Thymus (tissue), 14 donors: ENCODE measurements at places on chromosomes 4 and X. TPM values are rescaled to one million over a fixed set of nuclear protein-coding genes. Genes with fewer than 3 reads are reported as not detected.
A peak's percentile ranks its signal among the peaks of the same experiment; 100 is the strongest.

The PWWP3B gene
- polyA plus RNA-seq = 0.07 TPM

The SYTL4 gene
- 2.1 TPM for polyA plus RNA-seq

DNA sequence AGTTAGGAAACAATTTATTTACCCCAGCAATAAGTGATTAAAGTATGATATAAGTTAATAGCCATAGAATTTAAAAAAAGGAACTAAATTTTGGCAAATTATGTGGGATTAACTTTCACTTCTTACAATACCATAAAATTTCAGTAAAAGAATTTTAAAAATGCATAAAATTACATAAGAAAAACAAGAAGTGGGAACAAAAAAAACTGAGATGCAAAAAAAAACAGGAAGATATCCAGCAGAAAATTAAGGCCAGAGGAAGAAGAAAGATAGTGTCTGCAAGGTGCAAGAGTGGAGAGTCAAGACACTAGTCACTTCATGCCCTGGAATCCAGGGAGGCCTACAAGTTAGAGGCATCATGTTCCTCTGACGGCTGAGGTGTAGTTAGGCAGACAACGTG is 184.2 kb downstream of the GASK1B start:
- H3K27me3 ChIP-seq = no peaks in the 10 kb centered on the region
- H3K36me3 ChIP-seq = no peaks in the 10 kb centered on the region
- no peak overlapping the region for H3K27ac ChIP-seq
- H3K4me3 ChIP-seq = no peak overlapping the region
- H3K4me1 ChIP-seq = no peaks in the 10 kb centered on the region

DNA sequence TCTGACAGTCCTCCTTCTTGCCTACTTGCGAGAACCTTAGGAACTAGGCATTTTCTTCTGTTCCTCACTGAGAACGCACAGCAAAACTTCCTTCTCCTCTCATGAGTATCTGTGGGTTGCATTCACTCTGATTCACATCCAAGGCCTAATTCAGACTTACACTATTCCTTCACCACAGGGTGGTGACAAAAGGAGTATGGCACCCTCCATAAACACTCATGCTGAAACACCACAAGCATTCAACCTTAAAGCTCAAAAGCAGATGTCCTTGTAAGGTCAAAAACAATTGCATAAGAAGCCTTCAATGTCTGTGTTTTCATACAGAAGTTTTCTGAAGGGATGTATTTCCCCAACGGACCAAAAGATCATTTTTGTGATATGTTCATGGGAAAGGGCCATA is 147.3 kb downstream of the CORIN start:
- DNase-seq = no peak
- H3K27me3 ChIP-seq = no peaks in the 10 kb centered on the region
- H3K27ac ChIP-seq = no peak overlapping the region
- H3K4me1 ChIP-seq = no peaks in the 10 kb centered on the region

- H3K36me3 ChIP-seq = no peaks in the 10 kb centered on the region
- H3K27ac ChIP-seq = no peak overlapping the region
- H3K27me3 ChIP-seq = no peaks in the 10 kb centered on the region
- H3K4me1 ChIP-seq = no peaks in the 10 kb centered on the region
- no peak for DNase-seq
- no peak overlapping the region for H3K4me3 ChIP-seq
These were observed 161.8 kb upstream of the PCDH18 start for GRCh38 chr4:137694138-137694537.

DNA sequence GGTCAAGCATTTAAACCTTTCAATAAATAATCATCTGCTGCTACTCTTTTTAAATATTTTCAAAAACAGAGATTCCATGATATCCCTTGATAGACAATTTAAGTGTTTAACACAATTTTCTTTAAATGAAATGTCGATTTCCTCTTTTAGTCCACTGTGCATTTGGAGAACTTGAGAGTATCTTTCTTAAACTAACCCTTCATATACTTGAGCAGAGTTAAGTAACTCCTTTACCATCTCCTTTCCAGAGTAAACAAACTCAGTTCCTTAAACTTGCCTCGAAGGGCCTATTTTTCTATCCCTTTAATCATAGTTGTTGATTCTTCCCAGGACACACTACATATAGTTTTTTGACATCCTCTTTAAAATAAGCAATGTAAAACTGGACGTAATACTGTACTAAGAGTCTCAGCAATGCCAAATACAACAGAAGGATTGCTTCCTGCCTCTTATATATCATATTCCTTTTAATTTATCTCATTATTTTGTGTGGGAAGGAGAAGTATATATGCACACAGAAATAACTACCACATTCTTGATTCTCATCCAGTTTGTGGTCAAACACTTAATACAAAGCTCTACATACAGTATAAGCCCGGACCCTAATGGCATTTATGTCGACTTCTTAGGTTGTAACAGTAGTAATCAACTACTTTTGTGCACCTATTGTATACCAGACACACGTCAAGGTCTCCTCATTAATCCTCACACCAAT is 22.8 kb downstream of the RAB28 start:
- no peak overlapping the region for H3K4me3 ChIP-seq
- DNase-seq = no peak
- H3K27ac ChIP-seq = no peak overlapping the region
- no peaks in the 10 kb centered on the region for H3K36me3 ChIP-seq

- H3K27me3 ChIP-seq = no peaks in the 10 kb centered on the region
- no peaks in the 10 kb centered on the region for H3K4me1 ChIP-seq
- no peak overlapping the region for H3K4me3 ChIP-seq
- DNase-seq = no peak
- no peak overlapping the region for H3K27ac ChIP-seq
- no peaks in the 10 kb centered on the region for H3K36me3 ChIP-seq
These were observed 27.1 kb downstream of the PDLIM3 start for GRCh38 chr4:185508181-185508580.

DNA sequence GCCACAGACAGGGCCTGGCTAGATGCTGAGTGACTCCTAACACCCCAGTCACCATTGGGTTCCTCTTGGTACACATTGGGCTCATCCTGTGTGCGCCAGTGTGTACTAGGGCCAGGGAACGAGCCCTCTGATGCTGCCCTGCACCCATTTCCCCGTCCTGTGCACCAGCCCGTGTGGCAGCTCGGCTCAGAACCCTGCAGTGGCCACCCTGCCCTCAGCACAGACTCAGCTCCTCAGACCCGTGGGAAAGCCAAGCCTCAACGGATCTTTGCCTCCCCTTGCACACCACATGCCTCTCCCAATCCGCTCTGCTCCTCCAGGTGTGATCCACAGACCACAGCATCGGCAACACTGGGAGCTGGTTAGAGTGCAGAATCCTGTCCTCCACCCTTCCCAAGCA is 38.6 kb downstream of the EVC start:
- no peak overlapping the region for H3K4me3 ChIP-seq
- DNase-seq = no peak
- H3K36me3 ChIP-seq = no peaks in the 10 kb centered on the region
- no peaks in the 10 kb centered on the region for H3K27me3 ChIP-seq
- no peaks in the 10 kb centered on the region for H3K4me1 ChIP-seq
- no peak overlapping the region for H3K27ac ChIP-seq

GRCh38 chr4:2946812-2947600 is 16.2 kb downstream of the NOP14 start:
- DNase-seq = no peak
- no peak overlapping the region for H3K4me3 ChIP-seq
- no peaks in the 10 kb centered on the region for H3K27me3 ChIP-seq
- H3K4me1 ChIP-seq = no peaks in the 10 kb centered on the region

DNA sequence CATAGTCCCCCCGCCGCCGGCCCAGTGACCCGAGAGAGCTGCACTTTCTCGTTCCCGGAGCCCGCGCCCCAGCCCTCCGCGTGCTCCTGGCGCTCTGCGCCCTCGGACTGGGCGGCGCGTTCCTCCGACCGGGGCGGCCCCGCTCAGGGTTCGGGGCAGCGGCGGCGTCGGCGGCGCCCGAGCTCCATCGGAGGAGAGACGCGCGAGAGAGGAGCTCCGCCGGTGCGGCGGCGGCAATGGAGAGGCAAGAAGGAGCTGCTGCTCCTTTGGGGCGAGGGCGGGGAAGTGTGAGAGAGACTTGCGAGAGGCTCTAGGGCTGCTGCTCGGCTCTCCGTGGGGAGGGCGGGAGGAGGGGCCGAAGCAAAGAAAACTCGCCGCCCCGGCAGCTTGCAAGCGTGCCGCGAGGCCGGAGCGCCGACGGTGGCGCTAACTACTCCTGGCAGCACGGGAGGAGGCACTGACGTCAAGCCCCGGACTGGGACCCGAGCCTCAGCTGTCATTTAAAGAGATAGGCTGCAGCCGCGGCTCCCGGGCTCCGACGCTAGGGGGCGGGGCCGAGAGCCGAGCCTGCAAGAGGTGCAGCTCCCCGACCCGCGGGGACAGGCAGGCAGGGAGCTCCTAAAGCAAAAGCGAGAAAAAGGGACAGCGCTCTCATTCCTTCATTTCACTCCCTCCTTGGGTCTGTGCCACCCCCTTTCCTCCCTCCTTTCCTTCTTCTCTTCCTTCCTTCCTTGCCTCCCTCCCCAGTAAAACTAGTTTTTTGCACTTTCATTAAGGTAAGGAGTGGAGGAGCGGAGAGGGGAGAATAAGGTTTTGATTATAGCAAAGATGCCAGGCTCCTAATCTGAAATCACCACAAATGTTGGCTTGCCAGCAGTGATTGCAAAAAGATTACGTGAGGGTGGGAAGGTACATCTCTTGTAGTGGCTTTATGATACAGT is at the start of gene KCTD8:
Gene KCTD8, minus strand, starts transcription at position 289 of the 941 bp plus-strand sequence.
- peak; percentile 11 for DNase-seq
- H3K4me3 ChIP-seq = no peak within 1 kb of the TSS
- H3K27ac ChIP-seq = no peak within 1 kb of the TSS
- no peaks in the 10 kb centered on the region for H3K36me3 ChIP-seq
- peaks cover 45% of the 10 kb centered on the region for H3K27me3 ChIP-seq

- no peak overlapping the region for H3K27ac ChIP-seq
- H3K27me3 ChIP-seq = no peaks in the 10 kb centered on the region
- no peak overlapping the region for H3K4me3 ChIP-seq
- no peaks in the 10 kb centered on the region for H3K4me1 ChIP-seq
These were observed 461.7 kb downstream of the RAPGEF2 start for GRCh38 chr4:159564615-159565014.

DNA sequence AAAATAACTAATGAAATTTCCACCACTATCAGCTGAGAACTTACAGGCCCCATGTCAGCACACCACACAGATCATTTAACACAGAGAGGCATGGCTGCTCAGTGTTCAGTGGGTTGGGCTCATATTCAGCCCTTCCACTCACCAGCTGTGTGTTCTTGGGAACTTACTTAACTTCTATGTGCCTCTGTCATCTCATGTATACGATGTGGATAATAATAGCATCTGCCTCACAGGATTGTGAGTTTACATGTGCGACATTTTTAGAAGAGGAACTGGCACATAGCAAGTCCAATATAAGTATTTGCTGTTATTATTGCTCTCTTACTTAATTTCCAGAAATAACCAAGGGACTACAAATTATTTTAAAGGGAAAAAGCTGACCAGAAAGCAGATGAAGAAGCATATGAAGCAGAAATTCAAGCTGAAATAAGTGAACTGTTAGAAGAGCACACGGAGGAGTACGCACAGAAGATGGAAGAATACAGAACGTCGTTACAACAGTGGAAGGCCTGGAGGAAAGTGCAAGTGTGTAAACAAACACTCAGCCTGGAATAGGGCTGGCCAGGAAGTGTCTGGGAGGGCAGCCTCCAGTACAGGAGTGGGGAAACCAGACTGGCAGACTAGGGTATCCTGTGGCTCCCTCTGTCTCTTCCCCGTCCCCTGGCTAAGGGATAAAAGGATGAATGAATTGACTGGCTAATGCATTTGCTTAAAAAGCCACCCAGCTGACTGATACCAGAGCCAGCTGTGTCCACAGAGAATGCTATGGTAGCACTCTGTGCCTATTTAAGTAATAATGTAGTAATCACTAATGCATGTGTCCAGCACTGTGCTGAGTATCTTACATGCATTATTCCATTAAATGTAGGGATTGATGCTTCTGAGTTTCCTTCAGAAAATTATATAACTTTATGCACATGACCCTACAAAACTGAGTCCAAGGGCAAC is 67.1 kb downstream of the CC2D2A start:
- H3K27ac ChIP-seq = no peak overlapping the region
- no peaks in the 10 kb centered on the region for H3K4me1 ChIP-seq
- no peak overlapping the region for H3K4me3 ChIP-seq
- peaks cover 6% of the 10 kb centered on the region for H3K36me3 ChIP-seq

GRCh38 chr4:17065821-17066220 is 167.4 kb upstream of the LDB2 start:
- no peak for DNase-seq
- no peak overlapping the region for H3K4me3 ChIP-seq
- H3K27ac ChIP-seq = no peak overlapping the region
- no peaks in the 10 kb centered on the region for H3K27me3 ChIP-seq
- no peaks in the 10 kb centered on the region for H3K36me3 ChIP-seq
- H3K4me1 ChIP-seq = no peaks in the 10 kb centered on the region

DNA sequence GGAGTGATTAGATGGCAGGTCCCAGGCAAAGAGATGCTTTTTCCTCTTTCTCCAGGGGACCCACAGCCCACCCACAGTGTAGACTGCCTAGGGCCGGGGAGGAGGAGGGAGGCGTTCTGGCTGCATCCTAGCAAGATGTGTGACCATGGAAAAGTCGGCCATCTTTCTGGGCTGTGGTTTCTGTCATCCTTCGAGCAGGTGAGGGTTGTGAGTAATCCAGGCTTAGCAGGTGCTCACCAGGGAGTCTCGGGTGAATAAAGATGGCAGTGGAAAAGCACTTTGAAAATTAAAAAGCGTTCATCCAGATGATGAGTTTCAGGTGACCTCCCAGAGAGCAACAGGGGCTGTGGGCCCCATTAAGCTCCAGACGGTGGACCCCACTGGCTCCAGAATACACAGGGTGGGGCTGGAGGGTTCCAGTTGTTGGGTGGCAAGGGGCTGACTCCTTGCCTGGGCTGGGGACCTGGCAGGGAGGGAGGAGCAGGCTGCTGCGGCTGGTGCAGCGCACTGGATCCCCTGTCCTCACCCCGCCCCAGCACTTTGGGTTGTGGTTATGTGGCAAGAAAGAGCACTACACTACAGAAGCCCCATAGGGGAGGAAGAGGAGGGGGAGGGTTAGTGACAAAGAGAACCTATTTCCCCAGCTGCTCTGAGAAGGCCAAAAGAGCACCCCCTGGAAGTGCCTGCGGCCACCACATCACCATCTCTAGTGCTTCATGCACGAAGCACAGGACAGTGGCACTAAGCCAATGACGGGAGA is 23.7 kb downstream of the ELF4 start:
- H3K27me3 ChIP-seq = no peaks in the 10 kb centered on the region
- H3K36me3 ChIP-seq = no peaks in the 10 kb centered on the region
- peaks cover 95% of the 10 kb centered on the region for H3K4me1 ChIP-seq
- H3K27ac ChIP-seq = peak overlapping the region; percentile 93

DNA sequence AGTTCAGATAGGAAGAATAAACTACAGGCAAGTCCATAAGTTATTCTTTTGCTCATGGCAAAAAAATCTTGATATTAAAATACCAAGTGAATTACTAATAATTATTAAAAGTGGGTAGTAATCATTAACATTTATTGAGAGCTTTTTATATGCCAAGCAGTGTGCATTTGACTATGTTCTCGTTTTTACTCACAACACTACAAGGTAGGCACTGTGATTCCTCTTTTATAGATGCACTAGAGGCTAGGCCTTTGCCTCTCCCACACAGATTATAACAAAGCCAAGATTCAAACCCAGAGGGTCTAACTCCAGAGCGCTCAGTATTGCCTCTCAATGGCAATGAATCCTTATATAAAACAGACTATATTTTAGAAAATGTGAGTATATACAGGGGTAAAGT is 254.2 kb downstream of the NAF1 start:
- no peak for DNase-seq
- H3K27ac ChIP-seq = no peak overlapping the region
- H3K4me1 ChIP-seq = no peaks in the 10 kb centered on the region
- H3K27me3 ChIP-seq = no peaks in the 10 kb centered on the region
- H3K36me3 ChIP-seq = no peaks in the 10 kb centered on the region

- H3K27me3 ChIP-seq = no peaks in the 10 kb centered on the region
- no peaks in the 10 kb centered on the region for H3K36me3 ChIP-seq
- H3K4me3 ChIP-seq = peak overlapping the region; percentile 39
- H3K4me1 ChIP-seq = no peaks in the 10 kb centered on the region
- DNase-seq = no peak
These were observed 151.4 kb upstream of the USP9X start for GRCh38 chrX:40933706-40934425.
